ENCODE measurements at places on chromosomes 5 and 9.

GRCh38 chr9:18447541-18447940, 26.4 kb upstream of the ADAMTSL1 start:
- no peak overlapping the region for H3K4me3 ChIP-seq
- H3K4me1 ChIP-seq, result peaks cover 7% of the 10 kb centered on the region
- H3K36me3 ChIP-seq, result no peaks in the 10 kb centered on the region
- H3K27me3 ChIP-seq, result no peaks in the 10 kb centered on the region
- DNase-seq, result no peak

DNA sequence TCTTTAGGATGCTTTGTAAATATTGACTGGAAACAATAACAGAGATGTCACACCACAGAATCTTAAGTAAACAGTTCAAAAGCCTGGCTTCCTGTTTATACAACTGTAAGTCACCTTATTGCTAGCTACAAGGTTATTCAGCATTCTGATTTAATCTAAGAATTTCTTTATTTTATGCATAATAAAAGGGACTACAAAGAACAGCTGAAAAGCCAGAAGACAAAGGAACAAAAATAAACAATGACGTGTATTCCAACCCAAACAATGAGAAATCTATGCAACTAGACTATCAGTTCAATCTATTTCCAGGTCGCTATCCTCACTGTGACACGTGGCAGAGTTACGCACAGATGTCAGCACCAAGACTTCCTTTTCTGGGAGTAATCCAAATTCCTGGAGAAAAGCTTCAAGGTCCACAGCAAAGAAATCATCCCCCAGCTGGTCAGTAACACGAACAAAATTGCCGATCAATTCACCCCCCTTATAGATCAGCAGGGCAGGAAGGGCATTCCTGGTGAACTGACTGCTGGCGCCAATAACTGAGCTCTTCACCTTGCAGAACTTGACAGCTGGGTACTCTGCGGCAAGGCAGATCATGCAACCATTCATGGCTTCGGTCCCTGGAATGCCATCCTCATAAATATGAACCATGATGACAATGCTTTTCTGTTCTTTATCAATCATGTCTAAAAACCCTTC, 8.4 kb downstream of the PDCL start:
- DNase-seq, result peak; percentile 97
- H3K36me3 ChIP-seq, result peaks cover 10% of the 10 kb centered on the region
- H3K4me3 ChIP-seq, result peak overlapping the region; percentile 29
- peaks cover 72% of the 10 kb centered on the region for H3K4me1 ChIP-seq

DNA sequence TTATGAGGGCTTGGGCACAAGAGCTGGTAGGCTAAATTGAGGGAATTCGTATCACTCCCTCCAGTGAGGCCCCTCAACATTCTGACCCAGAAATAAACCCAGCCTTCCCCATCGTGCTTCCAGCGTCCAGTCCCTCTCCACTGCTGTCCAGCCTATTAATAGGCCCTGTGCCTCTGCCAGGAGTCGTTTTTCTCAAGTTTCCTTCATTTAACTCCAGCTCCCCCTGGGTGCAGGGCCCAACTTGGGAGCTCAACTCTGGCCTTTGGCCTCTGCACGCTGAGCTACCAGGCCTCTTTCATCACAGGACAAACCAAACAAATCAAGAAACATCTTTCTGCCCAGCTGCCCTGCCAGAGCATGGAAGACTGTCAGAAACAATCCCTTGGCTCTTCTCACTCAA, 10.0 kb downstream of the HBEGF start:
- no peak for DNase-seq
- peaks cover 13% of the 10 kb centered on the region for H3K4me1 ChIP-seq
- H3K36me3 ChIP-seq, result peaks cover 37% of the 10 kb centered on the region
- H3K27ac ChIP-seq, result peak overlapping the region; percentile 21
- no peak overlapping the region for H3K4me3 ChIP-seq
- no peaks in the 10 kb centered on the region for H3K27me3 ChIP-seq

- peaks cover 21% of the 10 kb centered on the region for H3K4me1 ChIP-seq
- no peak overlapping the region for H3K4me3 ChIP-seq
- H3K36me3 ChIP-seq, result no peaks in the 10 kb centered on the region
These were observed 45.9 kb upstream of the PJA2 start for GRCh38 chr5:109455598-109456096.

GRCh38 chr5:128228008-128228407, 144.4 kb downstream of the SLC12A2 start:
- H3K36me3 ChIP-seq, result no peaks in the 10 kb centered on the region
- H3K4me3 ChIP-seq, result no peak overlapping the region
- peak; percentile 28 for DNase-seq
- no peak overlapping the region for H3K27ac ChIP-seq
- no peaks in the 10 kb centered on the region for H3K4me1 ChIP-seq

- no peaks in the 10 kb centered on the region for H3K27me3 ChIP-seq
- no peaks in the 10 kb centered on the region for H3K36me3 ChIP-seq
- H3K4me1 ChIP-seq, result no peaks in the 10 kb centered on the region
- no peak overlapping the region for H3K27ac ChIP-seq
- no peak overlapping the region for H3K4me3 ChIP-seq
These were observed 5.8 kb downstream of the DCANP1 start for GRCh38 chr5:135441350-135441831.
